Brain (organoid and tissue), 16 donors: ENCODE measurements at places on chromosomes 1 and 21.

DNA sequence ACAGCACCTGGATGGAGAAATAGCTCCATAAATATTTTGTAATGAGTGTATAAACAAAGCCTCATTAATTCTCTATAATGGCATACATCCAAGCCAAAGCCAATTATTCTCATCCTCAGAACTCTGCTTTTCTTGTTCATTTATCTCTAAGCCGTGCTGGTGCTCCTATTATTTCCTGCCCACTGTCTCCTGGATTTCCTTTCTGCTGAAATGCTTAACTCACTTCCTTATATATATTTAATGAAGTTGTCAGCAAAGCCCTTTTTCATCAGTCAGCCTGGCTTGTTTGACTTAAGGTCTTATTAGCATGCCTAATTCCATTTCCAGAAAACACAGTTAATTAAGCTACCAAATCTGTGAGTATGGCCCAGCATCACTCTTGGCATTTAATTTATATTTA is 93.4 kb downstream of the SLC25A24 start:
- no peak for DNase-seq

GRCh38 chr1:2592672-2593071 is 6.1 kb downstream of the PRXL2B start:
- no peak for DNase-seq

DNA sequence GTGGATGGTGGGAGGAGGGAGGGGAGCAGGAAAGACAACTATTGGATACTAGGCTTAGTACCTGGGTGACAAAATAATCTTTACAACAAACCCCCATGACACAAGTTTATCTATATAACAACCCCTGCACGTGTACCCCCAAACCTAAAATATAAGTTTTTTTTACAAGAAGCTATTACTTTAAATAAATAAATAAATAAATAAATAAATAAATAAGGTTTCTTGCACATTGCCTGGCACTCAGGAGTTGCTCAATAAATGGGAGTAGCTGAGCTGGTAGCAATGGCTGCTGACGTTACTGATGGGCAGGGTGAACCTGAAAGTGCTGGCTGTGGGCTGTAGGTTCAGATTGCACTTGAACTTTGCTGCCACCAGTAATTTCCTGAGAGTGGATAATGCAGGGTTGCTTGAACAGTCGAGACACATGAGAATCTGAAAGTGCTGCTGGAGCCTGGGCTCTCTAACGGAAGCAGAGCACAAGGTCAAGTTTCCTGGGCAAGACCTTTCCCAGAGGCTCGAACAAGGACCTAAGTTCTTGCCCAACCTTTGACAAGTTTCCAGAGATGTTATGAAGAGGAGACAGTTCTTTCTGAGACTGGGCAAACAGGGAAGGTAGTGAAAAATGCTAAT is 14.8 kb upstream of the KCNE2 start:
- no peak for DNase-seq

- DNase-seq = no peak
These were observed 298.8 kb downstream of the BRINP2 start for GRCh38 chr1:177469519-177469918.

GRCh38 chr1:39841429-39841828 is 41.9 kb downstream of the TRIT1 start:
- DNase-seq = no peak
